WERI-Rb-1 (cell line): ENCODE measurements at places on chromosomes 6 and 20.

DNA sequence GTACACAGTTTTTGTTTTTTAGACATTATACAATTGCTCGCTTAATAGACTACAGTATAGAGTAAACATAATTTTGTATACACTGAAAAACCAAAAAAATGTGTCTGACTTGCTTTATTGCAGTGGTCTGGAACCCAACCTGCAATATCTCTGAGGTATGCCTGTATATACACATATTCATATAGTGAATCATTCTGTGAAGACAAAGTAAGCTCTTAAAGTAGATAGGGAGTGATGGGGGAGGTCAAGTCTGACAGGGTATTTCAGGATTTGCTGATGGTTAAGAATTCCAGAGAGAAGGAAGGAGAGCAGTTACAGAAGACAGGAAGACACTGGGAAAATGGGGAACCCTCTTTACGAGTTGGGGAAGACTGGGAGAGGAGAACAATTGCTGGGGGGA lies 417.9 kb downstream of the CD109 start:
- no peak for DNase-seq

GRCh38 chr20:52031563-52032303 lies 159.8 kb downstream of the ZFP64 start:
- DNase-seq: no peak

GRCh38 chr20:61297986-61298385 lies 45.9 kb downstream of the CDH4 start:
- no peak for DNase-seq

DNA sequence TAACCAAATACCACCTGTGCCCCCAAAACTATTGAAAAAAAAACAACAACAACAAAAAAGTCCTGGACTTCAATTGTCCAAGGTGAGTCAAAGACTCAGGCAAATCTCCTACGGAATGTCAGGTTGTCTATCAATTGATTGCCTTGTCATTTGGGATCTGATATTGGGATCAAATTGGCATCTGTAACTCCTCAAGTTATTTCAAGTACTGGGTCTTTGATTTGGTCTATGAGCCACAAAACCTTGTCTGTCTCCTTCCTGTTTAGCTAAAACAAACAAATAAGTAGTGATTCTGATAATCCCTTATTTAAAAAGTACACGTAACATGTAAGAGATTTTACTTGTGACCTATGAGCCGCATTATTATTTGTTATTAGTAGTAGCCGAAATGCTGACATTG lies 231.6 kb upstream of the ZNF217 start:
- DNase-seq: no peak

GRCh38 chr6:35363293-35363750 lies 21.0 kb downstream of the PPARD start:
- DNase-seq: no peak

GRCh38 chr6:138434925-138435324 lies 30.9 kb downstream of the HEBP2 start:
- no peak for DNase-seq

GRCh38 chr6:124960757-124961463 lies 1.3 kb upstream of the RNF217 start:
- no peak for DNase-seq

GRCh38 chr6:144310765-144311164 lies 25.6 kb downstream of the UTRN start:
- DNase-seq: no peak

DNA sequence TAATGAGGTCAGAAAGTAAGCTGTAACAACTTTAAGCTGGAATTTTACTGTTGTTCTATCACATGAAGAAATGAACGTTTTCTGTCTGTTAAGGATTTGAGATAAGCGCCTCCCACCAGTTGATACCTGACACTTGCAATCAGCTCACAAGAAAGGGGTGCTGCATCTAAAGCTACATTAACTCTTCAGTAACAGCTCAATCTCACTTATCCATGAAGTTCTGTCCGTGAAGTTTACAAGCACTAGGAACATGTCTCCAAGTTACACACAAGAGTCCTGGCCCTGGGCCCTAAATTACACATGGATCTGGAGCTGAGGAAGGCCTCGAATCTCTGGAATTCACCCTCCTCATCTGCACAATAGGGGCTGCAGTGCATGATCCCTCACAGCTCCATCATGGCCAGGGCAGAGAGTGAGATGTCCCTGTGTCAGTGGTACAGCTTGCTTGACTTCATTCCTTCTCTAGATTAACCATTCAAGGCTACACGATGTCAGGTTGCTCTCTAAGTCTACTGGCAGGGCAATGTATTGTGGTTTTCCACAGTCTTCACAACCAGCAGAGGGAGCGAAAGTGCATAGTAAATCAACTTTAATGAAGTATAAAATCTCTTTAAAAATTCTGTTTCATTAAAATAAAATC lies 182.4 kb upstream of the MCHR2 start:
- no peak for DNase-seq

DNA sequence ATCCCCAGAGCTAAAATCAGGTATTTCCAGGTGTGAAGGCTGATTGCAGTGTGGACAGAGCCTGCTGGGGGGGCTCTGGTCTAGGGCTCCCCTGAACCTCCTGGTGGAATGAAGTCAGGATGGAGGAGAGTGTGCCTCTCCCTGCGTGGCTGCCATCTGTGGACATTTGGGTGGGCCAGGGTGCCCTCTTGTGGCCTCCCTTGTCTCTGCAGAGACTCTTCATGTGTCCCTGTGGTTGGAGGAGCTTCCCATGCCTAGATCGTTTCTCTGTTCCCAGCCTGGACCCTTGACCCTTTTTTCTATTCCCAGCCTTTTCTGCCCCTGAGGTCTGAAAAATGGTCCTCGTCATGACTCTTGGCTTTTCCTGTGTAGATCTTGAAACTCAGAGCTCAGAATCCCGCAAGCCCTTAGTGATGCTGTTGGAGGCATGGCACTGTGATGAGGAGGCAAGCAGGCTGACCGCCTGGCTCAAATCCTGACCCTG lies 9.9 kb upstream of the PSMF1 start:
- DNase-seq: peak; percentile 63

DNA sequence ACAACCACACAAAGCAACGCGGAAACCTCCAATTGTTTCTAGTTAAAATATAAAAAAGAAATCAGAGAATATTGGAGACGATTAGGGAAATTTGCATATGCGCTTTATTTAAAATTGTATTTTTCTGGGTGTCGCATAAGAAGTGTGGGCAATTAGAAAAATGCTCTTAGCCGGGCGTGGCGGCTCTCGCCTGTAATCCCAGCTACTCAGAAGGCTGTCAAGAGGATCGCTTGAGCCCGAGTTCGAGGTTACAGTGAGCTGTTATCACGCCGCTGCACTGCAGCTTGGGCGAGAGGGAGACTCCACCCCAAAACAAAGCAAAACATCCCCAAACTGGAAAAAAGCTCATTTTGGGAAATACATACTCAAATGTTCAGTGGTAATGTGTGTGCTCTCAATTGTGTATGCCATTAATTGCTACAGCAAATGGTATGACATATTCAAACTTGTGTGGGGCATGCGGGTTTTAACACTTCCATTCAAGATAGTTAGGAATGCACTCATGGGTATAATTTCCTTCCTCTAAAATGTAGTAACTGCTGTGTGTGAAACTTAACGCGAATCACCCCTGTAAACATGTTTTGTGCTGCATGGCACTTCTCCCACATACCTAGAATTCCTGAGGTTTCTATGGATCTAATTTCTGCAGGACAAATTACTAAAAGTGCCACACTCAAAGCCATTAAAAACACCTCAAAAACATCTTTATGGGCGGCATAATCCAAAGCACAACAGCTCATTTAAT lies 54.7 kb upstream of the HFE start:
- DNase-seq: peak; percentile 84

GRCh38 chr6:157246048-157246630 lies 77.2 kb downstream of the TMEM242 start:
- DNase-seq: no peak

DNA sequence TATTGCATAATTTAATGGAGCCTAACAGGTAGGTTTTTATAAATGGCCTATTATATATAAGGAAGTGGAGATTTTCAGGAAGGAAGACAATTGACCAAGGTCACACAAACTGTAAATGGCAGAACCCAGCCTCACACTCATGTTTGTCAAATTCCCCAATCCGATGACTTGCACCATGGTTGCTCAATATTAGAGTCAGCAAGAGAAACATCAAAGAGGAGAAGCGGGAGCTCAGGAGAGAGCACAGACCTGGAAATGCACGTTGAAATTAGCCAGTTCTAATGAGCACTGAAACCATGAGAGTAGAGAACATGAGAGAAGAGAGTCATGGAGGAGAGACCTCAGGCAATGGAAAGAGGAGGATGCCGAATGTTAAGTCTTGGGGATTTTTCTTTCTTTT lies 13.5 kb upstream of the MLIP start:
- DNase-seq: no peak
